ENCODE measurements at places on chromosomes 4 and X.

DNA sequence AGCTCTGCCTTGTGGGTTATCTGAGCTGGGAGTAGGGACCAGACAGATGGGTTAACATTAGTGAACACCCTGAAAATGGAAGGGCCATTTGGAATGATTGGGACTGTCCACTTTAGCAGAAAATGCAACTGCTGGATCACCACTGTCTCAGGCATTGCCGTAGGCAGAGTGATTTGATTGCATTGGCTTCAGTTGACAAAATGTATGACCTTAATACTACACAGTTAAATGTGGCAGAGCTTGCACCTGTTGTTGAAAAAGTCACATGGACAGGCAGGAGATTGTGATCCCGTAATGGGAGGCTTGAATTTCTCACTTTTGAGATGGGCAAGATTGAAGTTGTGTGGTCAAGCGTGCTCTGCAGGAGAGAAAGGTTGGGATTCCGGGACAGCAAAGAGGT is 166.5 kb upstream of the PUDP start:
- no peak for DNase-seq

DNA sequence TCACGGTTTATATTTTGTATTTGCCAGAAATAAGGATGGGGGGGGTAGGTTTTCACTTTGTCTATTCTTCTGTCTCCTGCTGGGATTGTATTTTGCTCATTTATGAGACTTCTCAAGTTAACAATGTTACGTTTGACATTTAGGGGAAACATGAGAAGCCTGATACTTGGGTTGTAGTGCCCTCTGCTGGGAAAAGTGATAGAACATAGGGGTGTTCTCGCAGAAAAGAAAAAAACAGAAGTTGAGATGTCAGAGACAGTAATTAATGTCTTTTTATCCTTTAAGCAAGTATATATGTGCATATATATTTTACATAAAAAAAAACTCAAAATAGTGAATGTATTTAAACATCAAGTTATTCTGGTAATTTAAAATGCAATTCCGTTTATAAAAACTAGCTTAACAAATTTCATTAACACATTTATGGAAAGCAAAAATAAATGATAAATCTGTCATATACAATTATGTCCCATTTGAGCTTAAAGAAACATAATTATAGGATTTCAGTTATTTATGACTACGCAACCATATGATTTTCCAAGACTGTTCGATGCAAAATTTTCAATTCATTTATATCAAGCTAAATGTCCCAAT is 46.0 kb upstream of the TMPRSS11F start:
- DNase-seq, result no peak

DNA sequence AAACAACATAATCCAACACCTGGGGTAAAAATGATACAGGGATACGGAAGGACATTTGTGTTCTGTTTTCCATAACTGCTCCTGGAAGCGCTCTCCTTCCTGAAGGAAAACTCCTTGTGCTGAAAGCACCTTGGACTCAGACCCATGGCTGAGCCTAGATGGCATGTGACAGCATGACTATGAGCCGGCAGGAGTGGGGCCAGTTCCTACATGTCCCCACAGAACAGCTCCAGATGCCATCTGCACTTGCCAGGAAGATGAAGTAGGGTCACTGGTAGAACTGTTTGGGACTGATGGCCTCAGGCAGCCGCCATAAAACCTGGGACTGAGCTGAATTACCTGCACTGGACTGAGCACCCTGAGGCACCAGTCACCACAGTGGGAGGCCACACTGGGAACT is 56.0 kb upstream of the BCLAF3 start:
- DNase-seq, result no peak

GRCh38 chr4:120005527-120005926 is 61.1 kb downstream of the MAD2L1 start:
- no peak for DNase-seq

GRCh38 chr4:126719852-126720251 is 912.9 kb upstream of the INTU start:
- DNase-seq, result no peak

DNA sequence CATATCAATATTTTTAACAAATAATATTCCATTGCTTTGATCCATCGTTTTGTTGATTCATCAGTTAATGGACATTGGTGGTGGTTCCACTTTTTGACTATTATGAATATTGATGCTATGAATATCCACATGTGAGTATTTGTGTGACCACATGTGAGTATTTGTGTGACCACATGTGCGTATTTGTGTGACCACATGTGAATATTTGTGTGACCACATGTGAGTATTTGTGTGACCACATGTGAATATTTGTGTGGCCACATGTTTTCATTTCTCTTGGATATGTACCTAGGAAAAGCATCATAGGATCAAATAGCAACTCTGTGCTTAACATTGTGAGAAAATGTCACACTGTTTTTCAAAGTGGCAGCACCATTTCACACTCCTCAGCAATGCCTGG is 433.6 kb upstream of the FRG1 start:
- no peak for DNase-seq

- no peak for DNase-seq
Observed at GRCh38 chr4:1572964-1573720, 111.0 kb downstream of the FAM53A start.

DNA sequence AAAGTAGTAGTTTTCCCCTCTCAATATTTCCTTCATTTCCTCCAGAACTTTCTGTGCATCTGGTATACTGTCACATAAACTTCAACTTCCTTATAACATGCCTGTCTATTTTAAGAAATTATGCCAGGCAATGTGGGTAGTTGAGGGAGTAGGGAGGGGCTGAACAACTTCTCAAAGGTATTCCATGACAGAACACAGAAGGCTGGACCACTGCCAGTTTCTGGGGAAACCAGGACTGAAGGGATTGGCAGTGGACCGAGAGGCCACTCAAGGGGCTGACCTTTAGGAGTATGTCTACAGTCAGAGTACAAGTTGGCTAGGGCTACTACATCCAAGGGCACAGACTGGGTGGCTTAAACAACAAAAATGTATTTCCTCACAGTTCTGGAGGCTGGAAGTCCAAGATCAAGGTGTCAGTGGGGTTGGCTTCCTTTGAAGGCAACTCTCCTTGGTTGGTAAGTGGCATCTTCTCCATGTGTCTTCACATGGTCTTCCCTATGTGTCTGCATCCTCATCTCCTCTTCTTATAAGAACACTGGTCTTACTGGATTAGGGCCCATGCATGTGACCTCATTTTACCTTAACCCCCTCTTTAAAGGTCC is 6.9 kb downstream of the SH3RF1 start:
- DNase-seq, result peak; percentile 83

DNA sequence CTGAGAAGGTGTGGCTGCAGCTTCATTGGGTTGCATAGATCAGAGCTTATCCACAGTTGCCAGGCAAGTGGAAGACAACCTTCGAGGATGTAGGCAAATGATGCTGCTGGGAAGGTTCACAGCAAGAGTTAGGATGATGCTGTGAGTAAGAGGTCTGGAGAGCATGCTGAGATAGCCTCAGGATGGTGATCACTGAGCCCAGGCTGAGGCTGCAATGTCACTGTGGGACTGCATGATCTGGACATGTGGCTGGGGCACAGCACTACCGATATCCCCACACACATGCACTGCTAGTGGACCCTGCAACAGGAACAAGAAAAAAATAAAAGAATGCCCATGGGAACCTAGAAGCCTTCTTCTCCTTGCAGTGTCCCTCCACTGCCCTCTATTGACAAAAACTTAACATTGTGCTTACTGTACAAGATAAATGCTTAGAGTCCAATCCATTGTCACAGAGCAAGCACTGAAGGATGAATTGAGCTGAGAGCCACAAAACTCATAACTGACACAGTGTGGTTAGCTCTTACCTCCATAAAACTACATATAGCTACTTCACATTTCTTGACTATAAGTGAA is 105.6 kb downstream of the CNKSR2 start:
- no peak for DNase-seq

DNA sequence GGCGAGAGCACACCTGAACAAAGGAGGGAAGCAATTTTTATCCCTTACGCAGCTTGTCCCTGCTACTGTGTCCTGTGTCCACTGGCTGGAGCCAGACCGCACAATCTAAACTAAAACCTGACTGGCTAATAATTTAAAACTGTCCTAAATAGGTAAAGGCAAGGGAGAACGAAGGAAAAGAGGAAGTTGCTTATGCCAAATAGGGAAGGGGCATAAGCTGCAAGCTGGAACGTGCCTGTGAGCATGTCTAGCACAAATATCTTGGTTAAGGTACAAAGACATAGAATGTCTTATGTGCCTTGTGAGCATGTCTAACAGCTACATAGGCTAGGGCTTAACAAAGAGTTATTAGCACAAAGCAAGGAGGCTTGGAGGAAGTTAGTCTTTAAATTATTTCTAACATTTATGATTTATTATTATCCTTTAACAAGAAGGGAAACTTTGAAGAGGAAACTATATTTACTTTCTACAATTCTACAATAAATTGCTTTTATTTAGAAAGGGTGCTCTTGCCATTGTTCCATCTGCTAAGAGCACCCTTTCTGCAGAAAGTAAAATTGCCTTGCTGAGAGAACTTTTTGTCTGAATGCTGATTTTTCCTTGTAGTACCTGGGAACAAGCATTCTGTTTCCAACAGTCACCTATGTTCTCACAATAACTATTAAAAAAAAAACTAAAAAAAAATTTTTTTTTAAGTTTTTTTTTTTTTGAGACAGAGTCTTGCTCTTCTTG is 80.6 kb upstream of the CBR4 start:
- DNase-seq, result no peak

DNA sequence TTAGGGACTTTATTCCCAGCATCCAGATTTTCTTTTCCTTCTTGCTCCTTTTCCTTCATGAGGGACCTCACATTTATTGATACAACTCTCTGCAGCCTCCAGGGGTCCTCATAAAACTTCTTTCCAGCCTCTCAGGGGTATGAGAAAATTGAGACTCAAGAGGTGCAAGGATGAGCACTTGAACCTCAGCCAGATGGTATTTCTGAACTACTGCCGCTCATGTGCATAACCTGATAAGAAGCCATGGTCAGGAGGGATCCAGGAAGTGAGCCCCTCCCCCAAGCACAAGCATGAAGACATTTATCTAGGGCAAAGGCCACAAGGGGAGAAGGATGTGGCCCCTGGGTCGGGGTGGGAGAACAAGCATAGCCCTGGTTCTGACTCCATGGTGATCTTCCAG is 73.3 kb downstream of the TSPAN7 start:
- no peak for DNase-seq

DNA sequence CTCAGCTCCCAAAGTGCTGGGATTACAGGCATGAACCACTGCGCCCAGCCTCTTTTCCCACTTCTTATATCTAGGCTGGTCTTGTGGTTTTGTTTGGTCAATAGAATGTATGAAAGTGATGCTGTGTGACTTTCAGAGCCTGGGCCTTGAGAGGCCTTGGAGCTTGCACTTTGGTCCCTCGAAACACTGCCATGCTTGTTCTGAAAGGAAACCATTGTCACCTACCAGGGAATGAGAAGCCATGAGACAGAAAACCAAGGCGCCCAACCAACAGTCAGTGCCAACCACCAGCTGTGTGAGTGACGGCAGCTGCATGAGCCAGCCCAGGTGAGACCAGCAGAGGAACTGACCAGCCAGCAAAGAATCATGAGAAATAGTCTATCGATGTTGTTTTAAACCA is 57.4 kb downstream of the SCD5 start:
- DNase-seq, result no peak

GRCh38 chrX:116436358-116436816 is at the start of gene SLC6A14:
SLC6A14 (plus strand) TSS chrX:116436606; CDS start chrX:116436710, 104 bp downstream.
- peak; percentile 16 for DNase-seq

DNA sequence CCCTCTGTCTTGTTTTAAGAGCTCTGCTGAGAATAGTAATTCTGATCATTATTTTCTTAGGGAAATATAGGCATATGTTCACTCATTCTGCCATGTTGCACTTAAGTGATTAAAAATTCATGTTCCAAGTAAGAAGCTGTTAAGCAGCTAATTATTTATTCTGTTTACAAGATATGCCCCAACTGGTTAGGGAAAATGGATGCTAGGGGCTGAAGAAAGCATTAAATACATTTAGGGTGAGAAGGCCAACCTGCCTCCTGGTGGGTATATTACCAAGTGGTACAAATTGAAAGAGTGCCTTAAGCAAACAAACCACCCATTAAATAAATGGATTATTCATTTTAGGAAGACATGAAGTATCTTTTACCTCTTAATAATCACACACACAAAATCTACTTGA is 392.6 kb upstream of the EPHA5 start:
- no peak for DNase-seq

DNA sequence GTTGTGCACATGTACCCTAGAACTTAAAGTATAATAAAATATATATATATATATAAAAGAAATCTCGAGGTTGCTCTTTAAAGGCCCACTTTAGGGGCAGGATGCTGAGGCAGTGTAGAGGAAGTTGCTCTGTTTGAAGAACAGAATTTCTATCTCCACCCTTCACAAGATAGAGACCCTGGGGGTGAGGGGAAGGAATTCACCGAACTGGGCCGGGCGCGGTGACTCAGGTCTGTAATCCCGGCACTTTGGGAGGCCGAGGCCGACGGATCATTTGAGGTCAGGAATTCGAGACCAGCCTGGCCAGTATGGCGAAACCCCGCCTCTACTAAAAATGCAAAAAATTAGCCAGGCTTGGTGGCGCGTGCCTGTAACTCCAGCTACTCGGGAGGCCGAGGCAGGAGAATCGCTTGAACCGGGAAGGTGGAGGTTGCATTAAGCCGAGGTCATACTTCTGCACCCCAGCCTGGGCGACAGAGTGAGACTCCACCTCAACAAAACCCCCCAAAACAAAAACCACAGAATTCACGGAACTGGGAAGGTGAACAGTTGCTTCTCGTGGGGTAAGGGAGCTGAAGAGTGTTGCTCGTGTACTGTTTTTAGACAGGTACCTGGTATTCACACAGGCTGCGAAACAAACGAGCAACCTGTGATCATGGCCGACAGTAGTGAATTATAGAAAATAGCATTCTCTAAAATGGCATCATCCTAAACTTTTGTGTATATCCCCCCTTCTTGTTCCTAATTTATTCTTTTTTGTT is 6.2 kb downstream of the PLAC8 start:
- peak; percentile 11 for DNase-seq

DNA sequence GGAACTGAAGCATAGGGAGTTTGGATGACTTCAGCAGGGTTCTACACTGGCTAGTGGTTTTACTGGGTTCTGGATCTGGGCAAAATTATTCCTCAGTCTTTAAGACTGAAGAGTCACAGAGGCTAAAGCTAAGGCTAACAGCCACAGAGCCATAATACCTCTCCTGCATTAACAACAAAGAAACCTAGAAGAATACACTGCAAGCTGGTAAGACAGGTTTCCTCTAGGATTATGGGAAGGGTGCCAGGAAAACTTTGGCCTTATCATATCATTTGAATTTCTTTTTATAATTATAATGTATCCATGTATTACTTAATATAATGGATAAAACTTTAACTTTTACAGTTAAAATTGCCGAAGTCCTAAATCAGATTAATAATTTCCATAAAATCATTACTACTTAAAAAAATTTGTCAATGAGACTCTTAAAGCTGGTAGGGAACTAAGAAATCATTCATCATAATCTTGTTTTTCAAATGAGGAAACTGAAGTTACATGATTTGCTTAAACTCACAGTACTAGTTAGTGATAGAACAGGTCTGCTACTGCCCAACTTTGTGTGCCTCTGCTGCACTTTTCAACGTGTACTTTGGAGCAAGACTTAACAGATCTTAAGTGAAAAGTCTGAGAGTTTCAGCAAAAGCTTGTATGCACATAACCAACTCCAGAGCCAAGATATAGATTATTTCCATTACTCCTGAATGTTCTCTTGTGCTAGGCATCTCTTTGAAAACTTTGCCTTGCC is 24.2 kb upstream of the PGRMC2 start:
- peak; percentile 45 for DNase-seq

- no peak for DNase-seq
Observed at GRCh38 chr4:148060264-148061140, 328.6 kb downstream of the ARHGAP10 start.
